ENCODE measurements at places on chromosomes 5 and 9. TPM values are rescaled to one million over a fixed set of nuclear protein-coding genes. Genes with fewer than 3 reads are reported as not detected.

Gene TRIM36
- 0.10 TPM for polyA plus RNA-seq

Gene KCNV2
- not detected for polyA plus RNA-seq

Gene LAMC3
- not detected for polyA plus RNA-seq

Gene TMEM174
- not detected for polyA plus RNA-seq

Gene FUBP3
- 50.1 TPM for polyA plus RNA-seq

Gene NME5
- 0.17 TPM for polyA plus RNA-seq

Gene FAM151B
- polyA plus RNA-seq = 1.0 TPM

Gene NUDT2
- polyA plus RNA-seq = 36.6 TPM

Gene PTGER4
- 10.1 TPM for polyA plus RNA-seq

Gene TMC1
- polyA plus RNA-seq = not detected

GRCh38 chr5:75818661-75819060 lies 101.4 kb upstream of the POC5 start:
- DNase-seq = no peak

GRCh38 chr5:75651575-75652238 lies 40.5 kb downstream of the ANKDD1B start:
- no peak for DNase-seq

GRCh38 chr5:64513492-64513891 lies 7.7 kb downstream of the RGS7BP start:
- no peak for DNase-seq

DNA sequence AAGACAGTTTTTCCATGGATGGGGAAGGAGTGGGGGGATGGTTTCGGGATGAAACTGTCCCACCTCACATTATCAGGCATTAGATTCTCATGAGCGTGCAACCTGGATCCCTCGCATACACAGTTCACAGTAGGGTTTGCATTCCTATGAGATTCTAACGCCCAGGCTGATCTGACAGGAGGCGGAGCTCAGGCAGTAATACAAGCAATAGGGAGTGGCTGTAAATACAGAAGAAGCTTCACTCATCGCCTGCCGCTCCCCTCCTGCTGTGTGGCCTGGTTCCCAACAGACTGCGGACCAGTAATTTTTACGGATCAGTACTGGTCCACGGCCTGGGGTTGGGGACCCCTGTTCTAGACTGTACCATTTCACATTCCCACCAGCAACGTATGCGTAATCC lies 68.3 kb upstream of the OTULINL start:
- DNase-seq = peak; percentile 21

- no peak for DNase-seq
Measured at GRCh38 chr9:85289142-85289541, 452.6 kb downstream of the AGTPBP1 start.

DNA sequence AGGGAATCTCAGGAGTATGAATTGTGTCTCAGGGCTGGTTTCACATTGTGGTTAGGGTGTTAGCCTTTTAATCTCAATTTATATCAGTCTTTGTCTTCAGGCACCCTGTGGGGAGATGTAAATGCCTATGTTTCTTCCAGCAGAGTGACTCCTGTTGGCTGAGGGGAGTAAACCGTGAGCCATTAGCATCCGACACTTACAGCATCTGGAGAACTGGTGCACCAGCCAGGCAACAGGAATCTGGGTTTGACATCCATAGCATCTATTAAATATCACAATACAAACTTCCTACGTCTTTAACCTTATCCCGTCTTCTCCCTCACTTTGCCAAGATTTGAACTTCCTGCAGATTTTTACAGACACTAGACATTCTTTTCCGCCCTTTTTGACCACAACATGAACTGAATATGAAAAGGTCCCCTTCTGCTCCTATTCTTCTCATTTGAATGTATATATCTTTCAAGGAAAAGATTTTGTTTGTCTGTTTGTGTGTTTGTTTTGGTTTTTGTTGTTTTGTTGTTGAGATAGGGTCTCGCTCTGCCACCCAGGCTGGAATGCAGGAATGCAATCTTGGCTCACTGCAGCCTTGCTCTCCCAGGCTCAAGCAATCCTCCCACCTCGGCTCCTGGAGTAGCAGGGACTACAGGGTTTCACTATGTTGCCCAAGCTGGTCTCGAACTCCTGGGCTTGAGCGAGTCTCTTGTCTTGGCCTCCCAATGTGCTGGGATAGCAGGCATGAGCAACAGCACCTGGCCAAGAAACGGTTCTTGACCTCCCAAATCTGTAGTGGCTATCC lies 626.2 kb downstream of the TLR4 start:
- no peak for DNase-seq

DNA sequence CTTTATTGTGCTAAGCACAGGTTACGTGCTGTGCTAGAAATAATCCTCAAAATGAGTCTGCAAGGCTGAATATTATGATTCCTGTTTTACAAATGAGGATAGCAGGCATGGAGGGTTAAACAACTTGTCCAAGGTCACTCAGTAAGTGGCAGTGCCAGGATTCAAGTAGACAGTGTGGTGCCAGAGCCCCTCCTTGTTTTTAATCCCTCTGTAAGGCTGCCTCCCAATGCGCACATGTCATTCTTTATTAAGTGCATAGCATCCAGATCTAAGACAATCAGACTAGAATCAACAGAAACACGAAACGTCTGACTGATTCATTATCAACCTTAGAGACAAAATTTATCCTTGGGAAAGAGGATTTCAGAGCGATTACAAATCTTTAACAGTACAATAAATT lies 199.6 kb downstream of the SMARCA2 start:
- no peak for DNase-seq

DNA sequence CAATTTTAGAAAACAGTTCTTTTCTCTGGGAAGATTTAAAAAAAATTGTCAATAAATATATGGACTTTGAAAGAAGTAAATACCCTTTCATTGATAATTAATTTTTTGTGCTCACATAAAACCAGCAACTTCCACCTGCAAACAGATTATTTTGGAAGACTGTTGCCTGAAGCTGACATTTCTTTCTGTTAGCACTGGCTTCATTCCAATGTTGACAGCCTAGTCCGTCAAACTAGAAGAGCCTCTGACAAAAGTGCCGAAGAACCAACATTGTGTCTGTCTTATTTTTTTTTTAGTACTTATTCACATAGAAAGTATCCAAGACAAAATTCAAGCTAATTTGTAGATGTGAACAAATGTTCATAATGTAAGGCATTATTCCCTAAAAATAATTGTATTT lies 108.6 kb upstream of the TMEM161B start:
- no peak for DNase-seq

- DNase-seq = peak; percentile 86
Measured at GRCh38 chr9:98520221-98520960, 188.3 kb downstream of the GABBR2 start.

DNA sequence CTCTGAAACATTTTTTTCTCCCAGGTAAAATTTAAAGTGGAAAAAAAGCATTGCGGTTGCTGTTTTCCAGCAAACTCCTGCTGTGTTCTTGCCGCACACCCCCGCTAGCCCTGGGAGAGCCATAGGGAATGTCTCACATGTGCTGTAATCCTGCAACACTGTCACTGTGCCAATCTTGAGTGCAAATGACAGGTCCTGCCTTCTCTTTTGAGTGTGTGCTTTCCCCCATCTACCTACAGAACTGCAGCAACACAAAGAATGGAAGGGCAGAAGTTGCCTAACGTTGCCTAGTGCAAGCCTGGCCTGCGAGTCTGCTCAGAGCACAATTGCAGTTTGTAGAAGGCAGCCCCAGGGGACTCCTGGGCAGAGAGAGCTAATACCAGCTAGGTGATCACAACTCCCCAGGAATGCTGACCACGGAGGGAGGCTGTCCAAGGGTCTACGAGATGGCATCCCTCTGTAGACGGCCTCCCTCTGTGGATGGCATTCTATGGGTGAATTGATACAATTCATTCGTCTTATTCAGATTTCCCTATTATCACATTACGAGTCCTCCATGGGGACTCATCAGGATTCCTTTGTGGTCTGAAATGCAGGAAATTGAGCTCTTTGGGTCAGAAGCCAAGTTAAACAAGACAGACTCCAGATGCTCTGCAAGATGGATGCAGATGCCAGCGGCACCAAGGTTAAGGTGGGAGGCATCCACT lies 172.6 kb upstream of the S1PR3 start:
- DNase-seq = peak; percentile 62

DNA sequence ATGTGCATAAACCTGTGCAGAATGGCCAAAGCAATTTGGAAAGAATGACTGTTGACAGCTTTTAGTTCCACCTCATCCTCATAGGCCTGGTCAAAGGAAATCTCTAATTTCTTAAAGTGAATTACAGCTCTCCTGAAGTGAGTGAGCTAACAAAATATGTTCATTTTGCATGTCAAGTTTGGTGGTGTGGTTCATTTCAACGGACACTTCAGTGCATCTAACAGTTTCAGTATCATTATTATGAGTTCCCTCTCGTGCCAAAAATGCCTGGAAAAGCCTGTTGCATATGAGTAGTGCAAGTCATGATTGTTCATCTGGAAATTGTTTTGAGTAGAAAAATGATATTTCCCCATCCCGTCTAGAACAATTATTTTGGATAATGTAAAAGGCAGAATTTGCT lies 53.2 kb upstream of the HMHB1 start:
- peak; percentile 65 for DNase-seq

DNA sequence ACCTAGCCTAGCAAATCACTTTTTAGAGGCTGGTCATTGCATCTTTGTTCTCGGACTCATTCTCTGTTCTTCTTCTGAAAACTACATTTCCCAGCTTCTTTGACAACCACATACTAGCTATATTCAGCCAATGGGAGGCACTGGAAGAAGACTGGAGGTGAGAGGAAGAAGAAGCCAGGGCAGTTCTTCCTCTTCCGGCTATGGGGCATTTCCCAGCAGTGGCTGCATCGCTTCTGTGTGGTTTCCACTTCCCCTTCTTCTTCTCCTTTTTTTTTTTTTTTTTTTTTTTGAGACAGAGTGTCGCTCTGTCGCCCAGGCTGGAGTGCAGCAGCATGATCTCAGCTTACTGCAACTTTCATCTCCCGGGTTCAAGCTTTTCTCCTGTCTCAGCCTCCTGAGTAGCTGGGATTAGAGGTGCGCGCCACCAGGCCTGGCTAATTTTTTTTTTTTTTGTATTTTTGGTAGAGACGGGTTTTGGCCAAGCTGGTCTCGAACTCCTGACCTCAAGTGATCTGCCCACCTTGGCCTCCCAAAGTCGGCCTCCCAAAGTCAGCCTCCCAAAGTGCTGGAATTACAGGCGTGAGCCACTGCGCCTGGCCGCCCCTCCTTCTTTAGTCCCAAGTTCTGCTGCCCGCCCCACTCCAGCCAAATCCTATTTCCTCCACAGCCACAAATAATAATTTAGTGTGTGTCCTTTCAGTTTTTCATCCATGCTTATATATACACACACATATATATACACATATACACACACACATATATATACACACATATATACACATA lies 6.9 kb upstream of the UBAP1 start:
- no peak for DNase-seq

GRCh38 chr5:68734781-68735180 lies 359.0 kb upstream of the SLC30A5 start:
- DNase-seq = no peak

DNA sequence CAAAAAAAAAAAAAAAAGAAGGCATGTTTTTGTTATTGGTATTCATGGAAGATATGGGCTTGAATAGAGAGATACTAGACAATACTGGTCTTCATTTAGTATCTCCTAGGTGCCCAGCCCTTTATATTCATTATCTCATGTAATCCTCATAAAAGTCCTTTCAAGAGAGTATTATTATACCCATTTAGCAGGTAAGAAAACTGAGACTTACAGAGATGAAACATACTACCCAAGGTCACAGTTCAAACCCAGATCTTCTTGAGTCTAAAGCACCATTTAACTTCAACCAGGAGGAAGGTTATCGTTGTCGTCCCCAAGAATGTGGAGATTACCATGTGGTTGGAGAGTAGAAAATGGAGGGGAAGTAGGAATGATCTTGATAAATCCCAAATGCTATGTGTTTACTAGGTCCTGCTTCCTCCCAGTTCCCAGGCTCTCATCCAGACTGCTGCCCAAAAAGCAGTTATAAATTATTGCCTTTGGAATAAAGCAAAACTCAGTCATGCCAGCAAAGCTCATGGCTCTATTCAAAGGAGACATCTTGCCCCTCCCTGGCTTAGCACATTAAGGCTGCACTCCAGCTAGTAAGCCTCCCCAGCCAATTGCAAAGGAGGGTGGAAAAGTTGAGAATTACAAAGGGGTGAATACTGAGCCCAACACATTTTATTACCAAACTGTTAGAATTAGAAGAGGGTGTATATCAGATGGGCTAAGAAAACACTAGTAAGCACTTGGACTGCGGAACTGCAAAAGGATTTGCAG lies 163.9 kb downstream of the PIK3R1 start:
- no peak for DNase-seq

DNA sequence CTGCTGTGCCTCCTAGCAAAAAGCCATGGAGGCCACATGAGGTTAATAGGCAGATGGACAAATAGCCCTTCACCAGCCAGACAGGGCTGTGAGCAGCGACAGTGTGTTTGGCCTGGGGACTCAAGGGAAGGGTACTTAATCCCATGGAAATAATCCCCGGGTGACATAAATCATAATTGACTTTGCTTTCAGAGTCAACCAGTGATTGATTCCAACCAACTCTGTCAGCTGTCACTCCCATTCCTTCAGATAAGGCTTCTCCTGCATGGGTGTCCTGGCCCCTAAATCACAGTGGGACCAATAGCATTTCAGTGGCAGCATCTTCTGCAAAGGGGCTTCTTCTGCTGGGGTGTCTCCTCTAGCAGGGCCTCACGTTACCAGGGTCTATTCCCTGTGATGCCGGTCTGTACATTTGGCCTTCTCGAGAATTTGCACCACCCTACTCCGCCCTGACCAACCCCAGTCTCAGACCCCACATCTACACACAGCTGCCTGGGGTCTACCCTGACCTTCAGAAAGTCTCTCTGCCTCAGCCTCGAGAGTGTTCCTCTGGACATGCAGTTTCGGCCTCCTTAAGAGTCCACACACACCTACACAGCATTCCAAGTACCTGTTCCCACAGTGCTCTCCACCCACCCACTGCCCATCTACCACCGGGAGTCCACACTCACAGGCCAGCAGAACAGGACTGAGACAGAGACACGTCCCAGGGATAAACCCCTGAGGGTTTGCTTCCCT lies 3.7 kb downstream of the CLTB start:
- DNase-seq = no peak

DNA sequence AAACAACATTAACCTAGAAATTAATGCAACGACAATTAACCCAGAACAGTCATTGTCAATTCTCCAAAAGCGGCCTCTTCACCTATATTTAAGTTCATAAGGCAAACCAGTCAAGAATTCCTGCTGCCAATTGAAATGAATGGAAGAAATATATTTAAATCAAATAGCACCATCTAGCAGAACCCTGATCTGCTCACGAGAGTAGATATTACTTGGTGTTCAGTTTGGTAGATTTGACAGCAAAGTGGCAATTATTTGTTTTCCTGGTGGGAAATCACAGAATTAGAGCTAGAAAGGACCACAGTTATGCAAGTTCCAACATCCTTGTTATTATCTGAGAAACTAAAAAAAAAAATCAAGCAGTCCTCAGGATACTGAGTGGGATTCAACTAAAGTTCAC lies 2.3 kb downstream of the SSBP2 start:
- no peak for DNase-seq

GRCh38 chr5:155905364-155905763 lies 421.6 kb upstream of the SGCD start:
- no peak for DNase-seq

- DNase-seq = no peak
Measured at GRCh38 chr5:89069591-89069990, 186.6 kb upstream of the MEF2C start.

GRCh38 chr5:140674629-140675028 lies 1.3 kb upstream of the DND1 start:
- DNase-seq = no peak

GRCh38 chr5:8676695-8677094 lies 807.7 kb downstream of the MTRR start:
- peak; percentile 4 for DNase-seq

Data from IMR-90 (cell line).